Heart left ventricle (tissue), 16 donors: ENCODE measurements at places on chromosomes 4 and X.

DNA sequence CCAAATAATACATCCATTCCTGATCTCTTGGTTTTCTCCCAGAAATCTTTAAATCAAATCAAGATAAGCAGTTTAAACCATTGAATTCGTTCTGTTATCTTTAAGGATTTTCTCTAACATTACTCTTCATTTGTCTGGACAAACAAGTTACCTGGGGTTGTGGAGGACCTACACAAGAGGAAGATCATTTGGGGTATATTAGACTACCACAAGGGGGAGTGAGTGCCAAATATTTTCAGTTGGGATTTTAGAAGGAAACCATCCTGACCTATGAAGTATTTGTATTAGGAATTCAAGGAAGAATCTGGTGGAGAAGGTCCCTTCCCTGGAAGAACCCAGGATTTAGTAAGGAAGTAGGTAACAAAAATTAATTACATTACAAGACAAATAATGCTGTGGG is 12.0 kb upstream of the DCHS2 start:
- DNase-seq: no peak

- DNase-seq: no peak
These were observed 115.9 kb downstream of the GPAT3 start for GRCh38 chr4:83651846-83652245.

DNA sequence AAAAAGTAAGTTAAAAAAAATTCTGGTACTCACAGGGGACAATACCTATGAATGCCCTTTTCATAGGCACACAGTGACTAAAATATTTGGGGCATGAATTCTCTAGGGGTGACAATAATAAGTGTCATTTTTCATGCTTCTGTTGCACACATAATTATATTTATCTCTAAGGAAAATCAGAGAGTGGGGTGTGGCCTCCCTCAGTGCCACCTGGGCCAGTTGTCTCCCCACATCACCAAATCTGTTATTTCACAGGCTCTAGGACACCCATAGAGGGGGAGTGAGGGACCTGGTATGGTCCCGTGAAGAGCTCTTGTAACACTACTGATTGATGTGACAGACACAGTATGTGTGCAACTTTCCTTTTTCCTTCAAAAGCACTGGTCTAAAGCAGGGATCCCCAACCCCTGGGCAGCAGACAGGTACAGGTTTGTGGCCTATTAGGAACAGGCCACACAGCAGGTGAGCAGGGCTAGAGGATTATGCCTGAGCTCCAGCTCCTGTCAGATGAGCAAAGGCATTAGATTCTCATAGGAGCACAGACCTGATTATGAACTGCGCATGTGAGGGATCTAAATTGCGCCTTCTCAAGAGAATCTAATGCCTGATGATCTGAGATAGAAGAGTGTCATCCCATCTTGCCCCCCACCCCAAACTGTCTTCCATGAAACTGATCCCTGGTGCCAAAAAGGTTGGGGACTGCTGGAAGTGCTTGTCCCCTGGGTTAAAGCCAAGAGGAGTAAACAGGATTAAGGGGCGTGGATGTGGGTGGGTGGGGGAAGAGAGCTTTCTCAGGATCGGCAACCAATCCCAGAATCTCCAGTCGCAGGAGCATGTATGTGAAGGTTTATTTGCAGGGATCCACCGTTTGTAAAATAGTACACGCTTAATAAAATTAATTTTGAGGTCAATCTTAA is 856 bp downstream of the SLC9B1 start:
- no peak for DNase-seq

- no peak for DNase-seq
These were observed 17.6 kb downstream of the TMEM131L start for GRCh38 chr4:153483432-153484418.

DNA sequence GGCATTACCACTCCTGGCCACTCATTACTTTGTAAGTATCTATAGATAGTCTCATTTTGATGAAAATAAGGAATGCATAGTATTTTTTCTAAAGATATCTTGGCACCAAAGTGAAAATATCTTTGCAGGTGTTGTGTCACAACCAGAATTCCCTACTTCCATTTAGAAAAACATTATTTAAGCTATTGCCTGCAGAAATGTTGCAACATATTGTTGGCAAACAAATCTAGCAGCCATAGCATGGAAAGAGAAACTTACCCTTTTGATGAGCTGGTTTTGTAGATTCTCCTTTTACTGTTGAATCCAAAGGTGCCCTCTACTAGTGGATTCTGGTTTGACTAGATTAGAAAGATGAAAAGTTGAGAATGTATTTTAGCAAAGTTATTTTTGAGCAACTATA is 138.8 kb downstream of the AREG start:
- no peak for DNase-seq

DNA sequence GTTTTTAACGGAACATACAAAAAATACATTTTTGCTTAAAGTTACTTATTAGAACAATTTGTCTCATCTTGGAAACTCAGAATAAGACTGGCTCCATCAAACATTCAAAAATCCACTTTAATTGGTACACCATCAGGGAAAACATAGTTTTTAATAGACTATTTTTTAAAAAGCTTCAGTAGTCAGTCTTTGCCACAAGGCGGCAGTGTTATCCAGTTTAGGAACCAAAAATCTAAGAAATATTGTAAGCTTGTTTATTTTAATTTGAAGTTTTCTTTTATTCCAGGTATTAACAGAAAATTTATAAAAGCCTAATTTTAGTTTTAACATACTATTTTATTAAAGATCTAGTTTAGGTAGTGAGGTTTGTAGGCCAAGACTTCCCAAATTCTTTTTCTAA is 107.7 kb downstream of the APOOL start:
- no peak for DNase-seq

GRCh38 chr4:35912174-35912573 is 332.1 kb downstream of the ARAP2 start:
- DNase-seq: no peak
